IPS-NIHi11 (cell line): ENCODE measurements at places on chromosomes 1 and 21.

DNA sequence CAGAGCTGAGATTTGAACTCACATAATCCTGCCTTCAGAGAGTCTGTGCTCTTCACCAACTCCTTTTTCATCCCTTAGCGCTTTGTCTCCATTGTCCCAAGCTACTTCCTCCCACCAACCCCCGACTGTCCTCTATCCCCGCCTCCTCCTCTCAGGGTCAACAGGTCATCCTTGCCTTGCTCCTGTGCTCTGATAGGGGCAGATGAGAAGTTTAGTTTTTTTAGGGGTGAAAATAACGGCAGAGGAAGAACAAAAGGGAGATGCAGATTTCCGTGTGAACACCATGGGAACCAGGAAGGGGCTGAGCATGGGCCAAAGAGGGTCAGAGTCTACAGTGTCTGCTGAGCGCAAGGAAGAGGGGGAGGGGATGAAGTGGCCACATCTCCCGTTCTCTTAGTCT is 31.9 kb downstream of the GLUL start:
- peak; percentile 44 for DNase-seq

GRCh38 chr1:186781730-186782129 is 47.0 kb upstream of the PLA2G4A start:
- DNase-seq = no peak

- DNase-seq = peak; percentile 27
Measured at GRCh38 chr1:154661110-154661509, 53.1 kb upstream of the ADAR start.

DNA sequence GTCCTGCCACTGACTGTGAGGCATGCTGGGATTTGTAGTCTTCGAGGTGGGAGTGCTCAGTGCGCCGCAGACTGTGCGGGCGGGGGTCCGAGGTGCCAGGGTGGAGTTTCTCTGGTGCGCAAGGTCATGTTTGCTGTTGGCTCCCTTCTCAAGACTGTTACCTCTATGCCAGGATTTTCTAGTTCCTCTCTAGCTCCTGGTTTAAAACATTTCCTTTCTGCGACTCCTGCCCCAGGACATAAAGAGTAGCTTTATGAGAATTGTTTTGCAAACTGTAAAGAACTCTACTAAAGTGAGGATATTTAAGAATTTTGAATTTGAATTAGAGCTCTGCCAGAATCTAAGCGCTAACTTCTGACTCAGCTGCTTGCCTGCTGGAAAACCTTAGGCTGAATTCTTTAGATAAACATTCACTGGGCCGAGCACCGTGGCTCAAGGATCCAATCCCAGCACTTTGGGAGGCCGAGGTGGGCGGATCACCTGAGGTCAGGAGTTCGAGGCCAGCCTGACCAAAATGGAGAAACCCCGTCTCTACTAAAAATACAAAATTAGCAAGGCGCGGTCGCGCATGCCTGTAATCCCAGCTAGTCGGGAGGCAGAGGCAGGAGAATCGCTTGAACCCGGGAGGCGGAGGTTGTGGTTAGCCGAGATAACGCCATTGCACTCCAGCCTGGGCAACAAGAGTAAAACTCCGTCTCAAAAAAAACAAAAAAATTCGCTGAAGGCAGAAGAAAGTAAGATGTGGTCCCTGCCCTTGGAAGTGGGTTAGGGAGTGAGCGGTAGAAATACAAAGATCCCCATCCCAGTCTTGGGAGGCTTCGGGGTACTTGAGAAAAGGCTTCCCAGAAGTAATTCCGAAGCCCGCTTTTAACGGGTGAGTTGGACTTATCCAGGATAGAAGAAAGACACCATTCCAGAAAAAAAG is 992 bp upstream of the USP48 start:
- peak; percentile 91 for DNase-seq

- DNase-seq = no peak
Measured at GRCh38 chr1:43822040-43822690, 111.4 kb upstream of the ARTN start.

DNA sequence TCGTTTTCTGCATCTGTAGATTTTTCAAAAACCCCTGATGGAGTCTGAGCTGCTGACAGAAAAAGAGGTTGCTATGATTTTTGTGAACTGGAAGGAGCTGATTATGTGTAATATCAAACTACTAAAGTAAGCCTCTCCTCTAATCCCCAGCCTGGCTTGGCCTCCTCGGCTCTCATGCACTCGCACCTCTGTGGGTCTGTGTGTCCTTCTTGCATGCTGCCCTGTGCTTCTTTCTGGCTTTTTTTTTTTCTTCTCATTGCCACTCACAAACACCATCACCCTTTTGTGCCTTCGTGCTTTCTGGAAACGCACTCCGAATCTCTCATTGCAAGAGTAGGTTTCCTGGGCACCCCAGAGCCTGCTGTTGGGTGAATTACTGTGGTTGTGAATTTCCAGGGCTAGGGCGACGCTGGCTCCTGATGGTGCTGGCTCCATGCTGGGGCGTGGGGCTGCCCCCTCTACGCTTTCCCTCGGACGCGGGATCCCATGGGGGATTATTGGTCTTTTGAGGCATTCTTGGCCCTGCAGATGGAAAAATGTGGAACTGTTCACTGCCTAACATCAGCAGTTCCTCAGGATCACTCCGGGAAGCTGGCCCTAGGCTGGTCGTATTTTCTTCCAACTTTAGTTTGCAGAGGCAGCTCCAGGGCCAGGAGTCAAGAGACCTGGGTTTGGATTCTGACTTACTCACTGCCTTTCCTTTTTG is 56.8 kb downstream of the ATP5PO start:
- no peak for DNase-seq

DNA sequence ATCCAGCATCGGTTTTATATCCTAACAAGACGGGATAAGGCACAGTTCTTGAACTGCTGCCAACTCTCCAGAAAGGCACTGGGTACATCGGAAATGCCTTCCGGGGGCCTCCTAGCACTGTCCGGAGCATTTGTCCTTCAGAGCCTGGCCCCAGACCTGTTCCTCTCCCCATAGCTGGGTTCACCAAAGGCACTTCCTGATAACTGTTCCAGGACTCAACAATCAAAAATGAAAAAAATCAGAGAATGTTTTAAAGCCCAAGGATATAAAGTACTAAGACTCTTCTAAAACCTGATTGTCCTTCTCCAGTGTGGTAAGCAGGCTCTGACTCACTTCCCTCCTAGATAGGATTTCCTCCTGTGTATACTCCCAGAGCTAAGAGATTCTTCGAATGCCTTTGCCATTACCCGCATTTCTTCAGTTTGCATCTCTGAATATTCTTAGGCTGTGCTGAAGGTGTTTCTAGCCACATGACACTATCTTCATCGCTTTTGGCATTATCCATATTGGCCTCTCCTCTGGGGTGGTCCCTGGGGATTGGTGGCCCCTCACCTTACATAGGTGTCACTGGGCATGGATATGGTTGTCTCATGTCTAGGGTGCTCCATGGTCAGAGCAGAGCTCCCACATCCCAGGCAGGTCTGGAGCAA is 112.9 kb downstream of the ZBTB18 start:
- DNase-seq = peak; percentile 50

DNA sequence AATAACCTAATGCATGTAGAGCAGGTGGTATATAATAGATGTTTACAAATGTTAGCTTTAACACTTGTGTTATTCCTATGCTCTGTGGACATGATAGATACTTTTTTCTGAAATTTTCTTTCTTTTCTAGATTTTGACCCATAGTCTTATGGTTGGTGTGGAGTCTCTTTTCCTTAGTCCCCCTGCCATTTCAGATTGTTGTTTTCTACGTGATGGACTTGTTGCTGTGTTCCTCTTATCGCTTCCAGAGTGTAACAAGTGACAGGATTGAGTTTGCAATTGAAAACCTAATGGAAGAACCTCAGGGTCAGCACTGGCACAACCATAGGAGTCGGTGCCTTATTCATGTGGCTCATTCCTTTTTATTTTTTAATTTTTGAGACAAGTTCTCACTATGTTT is 136.4 kb downstream of the HHAT start:
- DNase-seq = no peak

DNA sequence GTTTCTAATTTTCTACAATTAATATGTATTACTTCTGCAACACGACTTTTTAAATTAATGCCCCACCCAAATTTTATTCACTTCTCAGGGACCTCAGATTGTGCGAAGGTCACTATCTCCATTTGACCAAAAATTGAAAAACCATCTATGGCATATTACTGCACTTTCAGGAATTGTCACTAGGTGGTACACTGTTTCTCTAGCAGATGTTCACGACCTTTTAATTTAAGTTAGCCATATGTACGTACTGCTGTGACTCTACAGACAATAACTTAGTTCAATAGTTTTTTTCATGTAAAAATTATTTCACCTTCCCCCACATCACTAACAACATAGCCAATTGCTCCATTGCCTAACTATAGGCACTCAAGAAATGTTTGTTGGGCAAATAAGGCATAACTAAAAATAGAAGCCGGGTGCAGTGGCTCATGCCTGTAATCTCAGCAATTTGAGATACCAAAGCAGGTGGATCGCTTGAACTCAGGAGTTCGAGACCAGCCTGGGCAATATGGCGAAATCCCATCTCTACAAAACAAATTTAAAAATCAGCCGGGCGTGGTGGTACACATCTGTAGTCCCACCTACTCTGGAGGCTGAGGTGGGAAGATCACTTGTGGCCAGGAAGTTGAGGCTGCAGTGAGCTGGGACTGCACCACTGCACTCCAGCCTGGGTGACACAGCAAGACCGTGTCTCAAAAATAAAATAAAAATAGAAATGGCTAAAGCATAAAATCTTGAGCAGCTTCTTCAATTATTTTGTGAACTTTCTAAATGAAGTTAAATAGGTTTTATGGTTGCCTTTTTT is 75.7 kb upstream of the PKN2 start:
- DNase-seq = peak; percentile 32

- no peak for DNase-seq
Measured at GRCh38 chr1:210792250-210793102, 341.5 kb downstream of the KCNH1 start.

- DNase-seq = no peak
Measured at GRCh38 chr21:28538987-28539622, 453.6 kb downstream of the LTN1 start.

DNA sequence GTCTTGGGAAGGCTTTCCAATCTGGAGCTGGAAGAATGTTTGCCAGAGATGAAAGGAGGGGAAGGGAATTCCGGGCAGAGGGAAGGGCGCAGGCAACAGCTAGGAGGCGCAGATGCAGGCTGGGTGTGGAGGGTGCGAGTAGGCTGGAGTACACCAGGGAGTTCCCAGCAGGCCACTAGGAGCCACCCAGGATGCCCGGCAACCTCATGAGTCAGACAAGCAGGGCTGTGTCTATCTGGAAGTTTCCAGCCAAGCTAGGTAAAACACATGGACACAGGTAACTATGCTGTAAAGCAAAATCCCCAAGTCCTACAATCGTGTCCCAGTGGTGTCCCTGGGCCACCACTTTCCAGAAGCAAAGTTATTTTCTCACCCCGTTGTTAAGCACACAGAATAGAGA is 990 bp upstream of the NBL1 start:
- DNase-seq = no peak

- DNase-seq = no peak
Measured at GRCh38 chr1:91781371-91781825, 104.6 kb downstream of the TGFBR3 start.

GRCh38 chr1:226676381-226676780 is 62.7 kb downstream of the ITPKB start:
- DNase-seq = no peak

GRCh38 chr1:89767618-89768017 is 53.2 kb upstream of the LRRC8D start:
- DNase-seq = no peak

DNA sequence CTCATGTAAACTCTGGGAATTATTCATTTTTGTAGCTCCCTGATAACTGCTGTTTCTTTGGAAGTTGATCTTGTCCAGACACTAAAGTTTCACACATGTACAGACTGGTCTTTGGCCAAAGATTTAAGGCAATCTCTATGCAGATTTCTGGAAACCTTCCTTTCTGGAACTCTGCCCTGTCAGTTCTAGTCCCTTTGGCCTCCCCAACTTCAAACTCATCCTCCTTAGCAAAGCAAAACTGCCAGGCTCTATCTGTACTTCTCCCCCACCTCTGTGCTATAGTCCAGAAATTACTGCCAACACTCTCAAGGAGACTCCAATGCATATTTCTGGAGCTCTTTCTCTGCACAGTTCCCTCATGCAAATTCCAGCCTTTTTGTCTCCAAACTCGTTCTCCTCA is 36.5 kb downstream of the C1orf198 start:
- DNase-seq = no peak

GRCh38 chr1:76955652-76956051 is 88.4 kb downstream of the ST6GALNAC5 start:
- no peak for DNase-seq

DNA sequence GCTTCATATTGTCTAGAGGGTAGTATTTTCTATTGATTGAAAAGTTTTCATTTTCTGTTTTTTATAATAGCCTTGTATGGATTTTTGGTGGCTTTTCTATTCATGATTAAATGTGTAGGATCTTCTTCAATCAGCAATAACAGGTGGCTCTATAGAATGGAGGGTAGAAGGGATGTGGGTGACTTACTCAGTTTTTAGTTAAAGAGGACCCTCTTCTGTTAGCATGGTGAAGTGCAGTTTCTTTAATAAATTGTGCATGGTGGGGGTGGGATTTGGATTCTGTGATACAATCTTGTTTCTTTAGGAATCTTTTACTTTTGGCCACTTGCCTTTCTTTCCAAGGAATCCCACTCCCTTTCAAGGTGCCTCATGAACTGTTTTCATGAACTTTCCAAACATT is 64.7 kb downstream of the SLC35A3 start:
- DNase-seq = no peak

DNA sequence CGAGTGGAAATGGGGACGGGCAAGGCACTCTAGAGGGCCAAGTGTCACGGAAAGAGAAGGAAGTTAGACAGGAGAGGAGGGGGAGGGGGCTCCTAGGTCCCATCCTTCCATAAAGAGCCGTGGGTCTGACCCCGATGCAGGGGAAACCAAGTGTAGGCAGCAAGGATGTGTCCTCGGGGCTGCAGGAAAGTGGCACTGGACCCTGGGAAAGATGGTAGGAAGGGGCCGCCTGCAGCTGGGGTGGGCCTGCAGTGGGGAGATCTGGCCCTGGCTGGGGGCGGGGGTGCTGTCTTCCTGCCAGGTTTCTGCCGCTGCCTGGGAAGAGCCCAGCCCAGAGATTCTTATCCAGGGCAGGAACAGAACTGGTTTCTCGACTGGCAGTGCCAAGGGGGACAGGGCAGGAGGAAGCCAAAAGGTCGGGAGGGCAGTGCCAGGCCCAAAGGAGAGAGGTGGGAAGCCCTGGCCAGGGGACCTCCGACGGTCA is 12.9 kb downstream of the CRABP2 start:
- DNase-seq = no peak

GRCh38 chr1:88284066-88284465 is 400.0 kb upstream of the PKN2 start:
- no peak for DNase-seq

GRCh38 chr1:89363196-89363595 is 663 bp upstream of the GBP6 start:
- DNase-seq = no peak

GRCh38 chr21:35204850-35205541 is 155.9 kb upstream of the RUNX1 start:
- no peak for DNase-seq

- no peak for DNase-seq
Measured at GRCh38 chr1:1918901-1919303, at the start of gene TMEM52. TMEM52 (minus strand) TSS chr1:1919279; CDS start chr1:1919265, 14 bp downstream.

- DNase-seq = no peak
Measured at GRCh38 chr1:2060535-2060934, 10.3 kb downstream of the PRKCZ start.

GRCh38 chr1:56516539-56517252 is 62.7 kb downstream of the PLPP3 start:
- DNase-seq = peak; percentile 59

GRCh38 chr1:110184446-110184845 is 25.7 kb upstream of the KCNC4 start:
- DNase-seq = no peak

GRCh38 chr1:148362626-148363438 is 120.3 kb downstream of the PPIAL4G start:
- peak; percentile 56 for DNase-seq
